ENCODE measurements at places on chromosomes 6 and 20. TPM values are rescaled to one million over a fixed set of nuclear protein-coding genes. Genes with fewer than 3 reads are reported as not detected.

SULF2 gene
- 3.8 TPM for total RNA-seq

TTBK1 gene
- total RNA-seq = under 0.01 TPM

SLC44A4 gene
- not detected for total RNA-seq

ULBP2 gene
- 1.9 TPM for total RNA-seq

PPP1R3G gene
- total RNA-seq = 3.8 TPM

CPXM1 gene
- total RNA-seq = 1.0 TPM

PTCHD4 gene
- total RNA-seq = 2.3 TPM

ACOT13 gene
- total RNA-seq = 9.1 TPM

KHDC1 gene
- total RNA-seq = 4.6 TPM

HEY2 gene
- not detected for total RNA-seq

NTSR1 gene
- under 0.01 TPM for total RNA-seq

NCR2 gene
- total RNA-seq = not detected

CCDC170 gene
- total RNA-seq = 0.47 TPM

NRM gene
- 1.7 TPM for total RNA-seq

ELOVL4 gene
- 7.3 TPM for total RNA-seq

ITPA gene
- total RNA-seq = 11.2 TPM

NDUFAF5 gene
- total RNA-seq = 13.6 TPM

ATXN1 gene
- 23.3 TPM for total RNA-seq

TCF15 gene
- under 0.01 TPM for total RNA-seq

MCHR2 gene
- total RNA-seq = not detected

TNXB gene
- total RNA-seq = 10.6 TPM

CNKSR3 gene
- total RNA-seq = 3.6 TPM

VSX1 gene
- not detected for total RNA-seq

OR2J1 gene
- total RNA-seq = not detected

RUNX2 gene
- total RNA-seq = 1.3 TPM

ANGPT4 gene
- total RNA-seq = not detected

UFL1 gene
- total RNA-seq = 29.5 TPM

FERMT1 gene
- total RNA-seq = 4.9 TPM

All from bronchial smooth muscle cell (primary cell).